ENCODE measurements at places on chromosomes 7 and 10.

- no peak for DNase-seq
These were observed 14.0 kb upstream of the HGF start for GRCh38 chr7:81783818-81784217.

DNA sequence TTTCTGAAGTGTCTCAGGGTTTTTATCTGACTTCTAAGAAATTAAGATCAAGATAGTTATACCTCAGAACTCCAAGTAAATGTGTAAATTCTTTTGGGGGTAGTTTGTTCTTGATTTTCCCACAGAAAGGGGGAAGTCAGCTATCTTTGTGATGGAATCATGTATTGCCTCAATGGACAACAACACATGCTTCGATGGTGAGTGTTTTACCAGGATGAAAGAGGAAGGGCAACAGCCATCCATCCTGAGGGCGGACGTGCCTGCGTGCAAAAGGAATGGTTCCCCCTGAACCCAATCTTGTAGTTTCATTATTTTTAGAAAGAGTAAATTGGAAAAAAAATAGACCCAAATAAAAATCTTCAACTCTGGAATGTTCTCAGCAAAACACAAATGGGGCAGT lies 67.2 kb upstream of the ZPBP start:
- no peak for DNase-seq

GRCh38 chr10:33355274-33355673 lies 20.8 kb upstream of the NRP1 start:
- DNase-seq = no peak

- no peak for DNase-seq
These were observed 4.6 kb upstream of the TWIST1 start for GRCh38 chr7:19121977-19122588.

DNA sequence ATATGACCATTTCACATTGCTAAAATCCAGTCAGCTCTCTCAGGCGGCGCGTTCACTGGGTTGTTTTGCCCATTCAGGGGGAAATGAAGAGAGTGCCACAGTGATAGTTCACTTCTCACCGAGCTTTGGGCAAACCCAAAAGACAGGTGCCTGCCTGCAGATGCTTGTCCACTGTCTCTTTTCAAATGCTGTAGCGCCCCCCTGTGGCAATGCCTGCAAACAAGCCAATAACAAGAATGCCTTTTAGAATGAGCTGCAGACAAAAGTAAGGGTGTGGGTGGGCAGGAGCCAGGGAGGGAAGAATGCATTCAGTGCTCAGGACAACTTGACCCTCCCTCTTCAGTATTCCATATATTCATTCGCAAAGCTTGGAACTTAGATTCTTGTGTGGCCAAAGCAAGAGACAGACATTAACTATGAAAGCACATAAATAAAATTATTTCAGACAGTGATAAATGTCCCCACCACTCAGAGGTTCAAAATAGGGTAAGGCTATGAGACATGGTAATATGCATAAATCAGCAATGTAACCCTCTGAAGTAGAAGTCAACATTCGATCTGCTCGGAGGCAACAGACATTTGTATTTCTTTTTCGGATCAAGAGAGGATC lies 86.9 kb downstream of the JAZF1 start:
- no peak for DNase-seq

GRCh38 chr7:44505595-44505994 lies 15.1 kb upstream of the NUDCD3 start:
- no peak for DNase-seq

DNA sequence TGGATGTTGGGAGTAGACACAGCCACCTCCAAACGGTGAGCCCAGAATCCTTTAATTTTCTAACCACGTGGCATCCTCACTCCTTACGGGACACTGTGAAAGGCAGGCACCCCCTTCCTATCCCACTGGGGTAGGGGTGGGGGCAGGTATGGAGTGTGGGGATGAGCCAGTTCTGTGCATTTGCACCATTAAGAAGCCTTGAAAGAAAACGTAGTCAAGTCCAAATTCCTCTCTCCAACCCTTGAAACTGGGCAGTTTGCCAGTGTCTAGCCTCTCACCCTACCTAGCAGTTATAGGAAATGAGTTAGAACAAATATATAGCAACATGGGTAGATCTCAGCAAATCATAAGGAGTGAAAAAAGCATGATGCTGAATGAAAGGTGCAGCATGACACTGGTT lies 92.4 kb upstream of the LEP start:
- DNase-seq = no peak

DNA sequence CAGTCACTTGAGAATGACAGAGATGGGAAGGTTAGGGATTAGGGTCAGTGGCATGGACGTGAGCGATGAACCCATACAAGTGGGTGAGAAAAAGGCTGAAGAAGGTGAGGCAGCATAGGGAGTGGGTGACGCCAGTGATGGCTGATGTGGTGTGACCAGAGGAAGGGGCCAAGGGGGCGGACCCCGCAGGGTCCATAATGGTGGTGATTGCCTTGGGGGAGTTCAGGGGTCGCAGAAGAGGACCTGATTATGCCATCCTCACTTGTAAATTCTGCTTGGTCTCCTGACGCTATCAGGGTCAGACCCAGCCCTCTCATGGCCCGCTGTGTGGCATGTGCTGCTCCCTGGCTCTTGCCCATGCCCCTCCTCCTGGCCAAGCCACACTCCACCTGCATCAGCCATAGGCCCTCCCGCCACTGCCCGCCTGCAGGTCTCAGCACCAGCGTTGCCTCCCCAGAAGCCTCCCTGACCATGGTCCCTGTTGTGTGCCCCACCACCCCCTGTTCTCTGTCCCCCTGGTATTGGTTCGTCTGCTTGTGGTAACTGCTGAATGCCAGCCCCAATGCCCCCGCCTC lies 235.7 kb downstream of the EBF3 start:
- no peak for DNase-seq

DNA sequence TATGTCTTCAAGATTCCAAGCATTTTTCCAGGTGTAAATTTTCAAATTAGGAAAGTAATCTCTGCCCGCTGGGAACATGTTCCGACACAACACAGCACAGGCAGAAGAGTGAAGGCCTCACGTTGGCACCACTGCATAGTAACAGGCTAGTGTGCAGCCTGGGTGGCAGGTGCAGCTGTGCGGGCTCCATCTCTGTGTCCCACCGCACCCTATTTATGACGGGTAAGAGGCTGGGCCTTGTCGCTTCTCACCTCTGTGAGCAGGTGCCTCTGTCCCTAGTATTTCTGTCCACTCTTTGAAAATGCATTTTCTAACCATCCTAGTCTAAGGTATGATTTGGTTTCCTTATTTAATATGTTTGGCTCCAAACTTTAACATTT lies 24.1 kb downstream of the VIPR2 start:
- DNase-seq = no peak

GRCh38 chr7:33287738-33288137 lies 158.4 kb downstream of the BBS9 start:
- no peak for DNase-seq

DNA sequence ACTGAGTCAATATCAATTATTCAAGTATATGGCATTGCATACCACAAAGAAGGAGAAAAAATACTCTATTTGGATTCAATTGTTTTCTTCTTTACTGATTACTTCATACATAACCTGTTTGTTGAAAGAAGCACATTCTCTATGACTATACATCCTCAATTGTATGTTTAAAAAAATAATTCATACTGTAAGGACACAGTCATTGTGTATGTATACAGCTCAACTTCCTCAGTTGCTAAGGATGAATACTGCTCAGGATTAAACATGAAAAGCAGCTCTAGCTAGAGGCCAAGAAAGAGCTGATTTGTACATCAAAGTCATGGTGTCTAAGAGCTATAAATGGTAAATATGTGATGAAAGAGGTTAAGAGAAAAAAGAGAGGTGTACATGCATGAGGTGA lies 15.8 kb upstream of the BPGM start:
- DNase-seq = no peak

DNA sequence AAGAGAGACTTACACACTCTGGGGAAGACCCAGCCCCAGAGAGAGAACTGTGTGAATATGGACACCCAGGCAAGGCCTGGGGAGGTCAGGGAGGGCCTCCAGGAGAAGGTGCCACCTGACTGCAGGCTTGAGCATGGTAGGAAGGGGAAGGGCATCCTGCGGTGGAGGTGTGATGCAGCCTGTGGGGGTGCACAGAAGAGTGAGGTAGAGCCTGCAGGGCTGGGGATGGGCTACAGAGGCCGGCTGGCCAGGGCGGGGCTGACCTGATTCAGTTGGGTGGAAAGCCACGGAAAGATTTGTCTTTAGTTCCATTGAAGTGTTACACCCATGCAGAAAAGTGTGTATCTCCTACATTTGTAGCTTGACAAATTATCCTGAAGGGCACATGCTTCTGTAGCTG lies 47.6 kb downstream of the ZMIZ1 start:
- no peak for DNase-seq

GRCh38 chr7:82291931-82292330 lies 151.6 kb downstream of the CACNA2D1 start:
- no peak for DNase-seq

DNA sequence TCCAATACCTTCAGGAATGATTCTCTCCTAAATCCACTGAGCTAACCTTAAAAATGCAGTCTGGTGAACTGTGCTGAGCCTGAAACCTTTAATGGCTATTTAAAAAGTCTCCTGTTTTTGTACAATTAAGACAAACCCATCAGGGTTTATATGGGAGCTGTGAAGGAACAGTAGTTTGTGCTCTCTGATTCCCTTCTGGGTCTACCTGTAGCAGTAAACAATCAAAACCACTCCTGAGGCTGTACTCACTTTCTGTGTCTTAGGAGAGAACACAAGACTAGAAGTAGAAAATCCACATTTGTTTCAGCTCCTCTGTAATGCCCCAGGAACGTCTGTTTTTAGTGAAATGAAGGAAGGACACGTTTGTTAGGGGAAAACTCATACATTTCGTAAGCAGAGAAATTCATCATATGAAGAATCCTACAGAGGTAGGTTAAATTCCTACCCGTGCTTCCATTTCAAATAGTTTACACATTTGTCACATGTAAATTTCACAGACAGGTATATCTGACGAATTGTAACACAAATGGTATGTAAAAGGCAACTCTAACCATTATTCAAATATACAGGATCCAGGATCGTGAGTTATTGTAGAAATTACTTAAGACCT lies 2.6 kb downstream of the CUX1 start:
- no peak for DNase-seq

- no peak for DNase-seq
These were observed 230.5 kb upstream of the PPP2R2D start for GRCh38 chr10:131670341-131670740.

- no peak for DNase-seq
These were observed at the start of gene CHRM2 for GRCh38 chr7:136868496-136869000. CHRM2 (plus strand) TSS chr7:136868652; CDS start chr7:137014866, 146,214 bp downstream.

DNA sequence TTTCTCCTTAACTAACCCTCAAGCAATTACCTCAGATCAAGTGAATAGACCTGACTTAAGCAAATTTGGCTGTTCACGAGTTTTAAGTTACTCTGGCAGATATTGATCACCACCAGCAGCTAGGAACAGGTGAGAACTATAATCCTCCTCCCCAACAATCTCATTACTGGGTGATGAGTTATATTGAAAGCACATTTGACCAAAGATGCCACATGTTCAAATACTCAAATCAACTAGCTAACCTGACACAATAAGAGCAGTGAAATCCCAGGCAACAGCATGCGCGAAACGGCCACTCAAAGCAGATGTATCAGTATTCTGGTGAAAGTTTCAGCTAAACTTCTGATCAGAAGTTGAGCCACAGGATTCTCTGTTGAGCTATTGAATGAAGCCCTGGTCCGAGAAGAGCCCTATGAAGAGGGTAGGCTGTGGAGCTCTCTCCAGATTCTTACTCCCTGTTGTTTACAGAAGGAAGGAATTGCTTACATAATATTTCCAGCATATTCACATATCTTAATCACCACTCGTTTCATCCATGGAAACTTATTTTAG lies 52.6 kb downstream of the CAV1 start:
- DNase-seq = no peak

DNA sequence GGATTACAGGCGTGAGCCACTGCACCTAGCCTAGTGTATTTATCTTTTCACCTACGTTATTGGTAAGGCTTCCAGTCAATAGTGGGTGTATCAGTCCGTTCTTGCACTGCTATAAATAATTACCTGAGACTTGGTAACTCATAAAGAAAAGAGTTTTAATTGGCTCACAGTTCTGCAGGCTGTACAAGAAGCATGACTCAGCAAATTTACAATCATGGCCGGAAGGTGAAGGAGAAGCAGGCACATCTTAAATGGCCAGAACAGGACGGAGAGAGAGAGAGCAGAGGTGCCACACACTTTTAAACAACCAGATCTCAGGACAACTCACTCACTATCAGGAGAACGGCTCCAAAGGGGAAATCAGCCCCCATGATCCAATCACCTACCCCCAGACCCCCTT lies 873.3 kb upstream of the AUTS2 start:
- no peak for DNase-seq

DNA sequence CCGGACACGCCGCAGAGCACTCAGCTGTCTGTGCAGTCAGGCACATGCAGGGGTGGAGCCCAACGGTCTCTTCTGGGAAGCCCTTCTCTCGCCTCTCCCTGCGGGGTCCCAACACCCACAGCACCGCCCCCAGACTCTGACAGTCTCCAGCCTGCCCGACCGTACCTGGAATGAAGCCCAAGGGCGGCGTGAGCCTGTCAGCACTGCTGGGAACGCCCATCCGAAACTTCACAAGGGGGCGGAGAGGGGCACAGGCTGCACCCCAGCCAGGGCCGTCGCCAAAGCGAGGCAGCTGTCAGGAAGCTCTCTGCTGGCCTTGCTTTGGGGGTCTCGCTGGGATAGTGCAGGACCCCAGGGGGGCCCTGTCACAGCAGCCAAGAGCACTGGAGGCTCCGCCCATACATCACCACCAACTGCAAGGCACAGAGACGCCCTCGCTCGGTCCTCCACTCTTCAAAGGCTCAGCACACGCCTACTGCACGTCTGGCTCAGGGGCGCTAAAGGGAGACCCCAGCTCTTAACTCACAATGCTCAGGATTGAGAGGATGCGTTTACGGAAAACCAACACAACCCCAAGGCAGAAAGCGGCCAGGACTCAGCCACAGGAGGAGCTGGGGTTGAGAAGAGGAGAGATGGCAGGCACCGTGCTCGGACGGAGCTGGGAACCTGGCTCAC lies 30.9 kb downstream of the MAD1L1 start:
- DNase-seq = no peak

DNA sequence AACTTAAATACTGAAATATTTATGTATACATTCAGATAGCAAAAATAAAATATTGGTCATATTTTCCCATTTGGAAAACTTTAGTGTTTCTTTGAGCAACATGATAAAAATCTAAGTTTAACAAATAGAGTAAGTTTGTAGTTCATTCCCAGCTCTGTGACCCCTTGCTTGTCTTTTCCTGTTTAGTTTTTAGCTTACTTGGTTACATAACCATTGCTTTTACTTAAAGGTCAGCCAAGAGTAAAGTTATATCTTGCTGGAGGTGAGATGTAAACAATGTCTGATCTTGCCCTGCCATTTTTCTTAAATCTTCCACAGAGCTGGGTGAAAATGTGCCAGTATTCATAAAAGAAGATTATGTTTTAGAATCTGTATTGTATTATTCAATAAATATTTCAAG lies 46.7 kb upstream of the MDFIC start:
- DNase-seq = no peak

DNA sequence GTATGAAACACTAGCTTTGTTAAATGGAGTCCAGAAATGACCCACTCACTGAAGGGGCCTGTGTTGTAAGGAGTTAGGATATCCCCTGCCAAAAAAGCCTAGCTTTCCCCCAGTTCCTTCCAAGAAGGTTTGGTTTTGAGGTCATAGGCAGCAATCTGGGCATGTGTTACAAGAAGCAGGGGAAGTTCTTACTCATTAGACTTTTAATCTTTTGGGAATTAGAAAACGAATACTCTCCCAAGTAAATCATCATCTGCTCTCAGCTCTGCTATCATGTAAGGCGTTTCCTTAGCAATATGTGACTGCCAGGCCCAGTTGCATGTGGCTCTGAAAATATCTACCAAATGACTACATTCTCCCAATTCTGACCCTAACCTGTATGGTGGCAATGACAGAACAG lies 3.7 kb downstream of the NOD1 start:
- no peak for DNase-seq

GRCh38 chr10:2244471-2244870 lies 507.1 kb upstream of the ADARB2 start:
- DNase-seq = no peak

All from HS-27A (cell line).